ENCODE measurements at places on chromosomes 5 and 9.
A peak's percentile ranks its signal among the peaks of the same experiment; 100 is the strongest.

GRCh38 chr5:10339958-10340357 lies 13.5 kb upstream of the MARCHF6 start:
- DNase-seq: no peak

DNA sequence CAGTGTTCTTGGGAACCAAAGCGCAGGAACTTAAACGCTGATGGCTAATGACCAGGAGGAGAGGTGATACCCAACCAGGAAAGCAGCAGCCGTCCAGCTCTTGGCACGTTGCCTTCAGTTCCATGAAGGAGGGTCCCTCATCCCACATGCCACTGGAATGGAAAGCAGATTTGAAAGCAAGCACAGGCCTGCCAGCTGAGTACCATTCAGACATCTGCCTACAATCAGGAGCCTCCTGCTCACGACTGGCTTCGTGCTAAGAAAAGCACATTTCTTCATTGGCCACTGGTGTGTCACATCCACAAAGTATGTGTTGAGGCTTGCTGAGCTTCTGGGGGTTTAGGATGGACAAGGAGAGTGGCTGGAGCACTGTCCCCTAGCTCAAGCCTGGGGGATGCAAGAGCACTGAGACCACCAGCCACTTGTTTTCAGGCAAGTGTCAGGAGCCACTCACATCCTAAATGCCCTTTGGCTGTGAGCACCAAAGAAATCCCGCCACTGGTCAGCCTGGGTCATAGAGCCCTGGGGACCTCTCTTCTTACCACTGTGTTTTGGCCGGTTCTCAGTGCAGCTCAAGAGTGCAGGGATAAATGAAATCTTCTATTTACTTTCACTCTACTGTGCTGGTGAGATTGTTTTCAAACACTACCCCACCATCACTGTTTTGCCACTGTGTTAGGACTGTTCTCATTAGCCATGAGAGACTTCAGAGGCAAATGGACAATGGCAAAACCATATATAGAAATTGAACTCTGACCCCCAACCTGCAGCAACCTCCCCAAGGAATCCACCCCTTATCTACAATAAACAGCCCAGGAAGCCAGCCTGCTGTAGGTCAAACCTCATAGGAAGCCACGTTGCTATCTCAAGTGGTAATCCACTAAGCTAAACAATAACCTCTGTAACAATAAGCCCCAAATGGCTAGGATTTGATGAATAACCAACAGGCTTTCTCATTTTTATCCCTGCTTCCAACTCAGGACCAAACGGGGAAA lies 58.3 kb downstream of the MTX3 start:
- DNase-seq: no peak

- no peak for DNase-seq
These were observed 44.0 kb upstream of the ZNF354A start for GRCh38 chr5:178774446-178774845.

- no peak for DNase-seq
These were observed 37.6 kb downstream of the SYK start for GRCh38 chr9:90839183-90839728.

- no peak for DNase-seq
These were observed 58.6 kb downstream of the SLIT3 start for GRCh38 chr5:169242175-169242848.

DNA sequence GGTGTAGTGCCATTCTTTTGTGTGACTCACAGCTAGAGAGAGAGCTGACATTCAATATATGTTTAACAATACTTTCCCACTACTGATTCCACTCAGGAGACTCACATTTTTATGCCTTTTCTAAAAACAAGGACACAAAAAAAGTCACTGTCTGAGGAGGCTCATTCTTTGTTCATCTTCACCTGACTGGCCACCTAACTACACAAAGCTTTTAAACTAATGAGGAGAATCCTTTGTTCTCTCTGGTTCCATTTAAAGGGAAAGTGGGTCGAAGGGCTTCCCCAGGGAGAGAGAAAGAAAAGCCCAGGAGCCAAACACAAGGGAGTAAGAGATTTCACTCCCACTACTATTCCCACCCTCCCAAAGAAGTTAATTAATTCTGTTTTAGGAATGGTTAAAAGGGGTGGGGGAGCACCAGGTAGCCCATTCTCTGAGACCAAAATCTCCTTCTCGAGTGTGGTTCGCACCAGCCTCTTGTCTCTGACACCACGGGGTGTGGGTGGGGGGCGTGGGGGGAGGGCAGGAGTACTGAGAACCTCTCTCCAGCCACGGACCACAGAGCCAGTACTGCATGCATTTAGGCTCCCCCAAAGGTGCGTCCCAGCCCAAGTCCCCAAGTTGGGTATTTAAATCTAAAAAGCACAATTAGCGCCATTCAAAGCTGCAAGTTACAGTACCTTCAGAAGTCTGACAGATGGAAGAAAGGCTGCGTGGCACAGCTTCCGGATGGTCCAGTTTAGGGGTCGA lies 747 bp downstream of the TRPM3 start:
- DNase-seq: peak; percentile 57

DNA sequence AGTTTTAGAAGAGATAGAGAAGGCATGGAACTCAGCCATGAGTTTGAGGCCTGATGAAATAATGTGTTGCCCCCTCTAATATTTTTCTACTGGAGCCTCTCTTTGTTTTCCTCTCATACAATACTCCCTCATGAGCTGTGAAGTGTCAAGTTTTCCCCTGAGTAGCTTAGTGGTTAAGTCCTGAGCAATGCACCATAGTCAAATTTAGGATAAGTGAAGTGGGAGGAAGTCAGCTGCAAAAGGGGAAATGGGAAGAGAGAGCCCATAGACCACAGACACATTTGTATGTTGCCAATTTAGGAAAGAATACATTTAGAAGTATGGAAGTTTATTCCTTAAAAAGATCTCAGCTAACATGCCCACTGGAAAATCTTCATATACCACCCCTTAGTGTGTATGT lies 171.5 kb upstream of the NREP start:
- DNase-seq: no peak

DNA sequence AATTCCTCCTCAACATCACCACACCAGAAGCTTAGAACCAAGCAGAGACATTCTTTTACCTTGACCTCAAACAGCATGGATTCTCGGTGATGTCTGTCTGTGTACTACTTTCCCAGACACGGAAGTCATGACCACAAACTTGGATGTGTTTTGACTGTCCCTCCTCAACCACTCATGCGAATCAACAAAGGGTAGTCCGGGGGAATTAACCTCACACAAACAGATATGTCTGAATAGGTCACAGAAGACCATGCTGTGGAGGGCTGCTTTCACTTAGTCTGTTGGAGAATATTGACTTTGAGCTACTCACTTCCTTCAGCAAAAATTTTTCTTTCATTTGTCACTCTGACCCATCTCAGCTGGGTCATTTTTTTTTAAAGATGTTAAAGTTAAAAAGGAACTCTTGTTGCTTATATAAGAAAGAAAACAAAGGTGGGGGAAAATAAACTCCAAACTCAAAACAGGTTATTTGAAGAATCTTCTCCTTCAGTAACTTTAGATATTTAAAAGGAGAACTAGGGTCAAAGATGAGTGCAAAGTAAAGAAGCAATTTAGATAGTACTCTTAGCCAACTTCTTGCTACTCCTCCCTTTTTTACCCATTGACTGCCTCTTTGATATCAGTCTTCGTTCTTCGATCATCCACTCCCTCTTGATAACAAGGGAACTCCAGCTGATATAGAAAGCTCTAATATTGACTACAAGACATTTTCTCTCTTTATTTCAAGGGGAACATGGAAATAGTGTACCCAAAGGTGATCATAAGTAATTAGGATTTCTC lies 343.4 kb upstream of the CDH6 start:
- DNase-seq: no peak

DNA sequence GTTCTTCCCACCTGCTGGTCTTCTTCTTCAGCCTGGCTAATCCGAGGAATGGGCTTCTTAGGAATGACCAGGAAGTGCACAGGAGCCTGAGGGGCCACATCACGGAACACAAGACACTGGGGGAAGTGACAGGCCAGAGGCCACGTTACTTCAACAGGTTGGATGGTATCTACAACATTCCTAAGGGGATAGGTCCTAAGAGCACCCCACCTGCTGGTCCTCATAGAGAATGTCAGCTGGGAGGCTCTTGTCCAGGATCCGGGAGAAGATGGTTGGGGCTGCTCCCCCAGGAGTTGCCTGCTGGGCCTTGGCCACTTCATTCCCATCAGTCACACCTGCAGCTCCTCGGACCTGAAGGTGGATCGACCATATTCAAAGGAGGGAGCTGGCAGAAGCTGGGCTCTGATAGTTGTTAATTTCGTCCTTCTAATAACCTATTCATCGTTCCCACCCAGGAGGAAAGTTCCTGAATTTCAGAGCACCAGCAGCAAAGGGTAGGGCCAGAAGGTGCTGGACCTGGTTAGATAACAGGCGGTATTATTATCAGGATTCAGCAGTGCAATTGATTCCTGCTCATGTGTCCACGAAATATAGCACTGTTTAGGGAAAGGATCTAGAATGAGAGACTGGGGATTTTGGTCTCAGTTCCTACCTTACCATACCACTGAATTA lies 1.3 kb downstream of the HINT2 start:
- DNase-seq: no peak

GRCh38 chr5:38830521-38831051 lies 15.2 kb upstream of the OSMR start:
- DNase-seq: no peak

DNA sequence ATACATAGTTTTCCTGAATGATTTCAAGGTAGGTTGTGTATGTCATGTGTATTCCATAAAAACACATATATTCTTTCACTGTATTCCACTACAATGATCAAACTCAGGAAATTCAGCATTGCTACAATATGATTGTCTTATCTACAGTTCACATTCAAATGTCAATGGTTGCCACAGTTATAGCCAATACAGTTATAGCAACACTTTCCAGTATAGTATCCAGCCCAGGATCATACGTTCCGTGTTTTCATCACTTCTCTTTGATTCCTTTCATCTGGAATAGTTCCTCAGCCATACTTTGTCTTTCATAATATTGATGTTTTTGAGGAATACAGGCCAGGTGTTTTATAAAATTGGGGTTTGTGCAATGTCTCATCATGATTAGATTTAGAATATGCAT lies 9.5 kb downstream of the OR2S2 start:
- no peak for DNase-seq

- DNase-seq: no peak
These were observed 111.1 kb upstream of the S1PR3 start for GRCh38 chr9:88880199-88880598.

DNA sequence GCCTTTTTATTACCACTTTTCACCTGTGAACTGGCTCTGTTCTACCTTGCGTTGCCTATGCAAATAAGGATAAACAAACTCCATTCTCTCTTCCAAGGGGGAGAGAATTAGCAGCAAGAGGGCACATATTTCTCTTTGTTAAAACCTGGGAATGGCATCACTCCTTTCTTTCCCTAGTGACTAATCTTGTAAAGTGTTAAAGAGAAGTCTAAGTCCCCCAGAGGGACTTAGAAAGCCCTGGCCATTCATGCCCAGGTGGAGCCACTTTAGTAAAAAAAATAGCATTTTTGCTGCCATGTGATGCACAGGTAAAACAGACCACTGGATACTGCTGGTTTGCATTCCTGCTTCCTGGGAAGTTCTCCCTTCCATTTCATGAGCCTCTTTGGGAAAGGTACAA lies 148.4 kb downstream of the MAN2A1 start:
- DNase-seq: peak; percentile 43

- DNase-seq: no peak
These were observed 78.2 kb downstream of the GTF3C4 start for GRCh38 chr9:132748450-132748849.

GRCh38 chr9:32384002-32384363 lies 460 bp upstream of the ACO1 start:
- DNase-seq: no peak

DNA sequence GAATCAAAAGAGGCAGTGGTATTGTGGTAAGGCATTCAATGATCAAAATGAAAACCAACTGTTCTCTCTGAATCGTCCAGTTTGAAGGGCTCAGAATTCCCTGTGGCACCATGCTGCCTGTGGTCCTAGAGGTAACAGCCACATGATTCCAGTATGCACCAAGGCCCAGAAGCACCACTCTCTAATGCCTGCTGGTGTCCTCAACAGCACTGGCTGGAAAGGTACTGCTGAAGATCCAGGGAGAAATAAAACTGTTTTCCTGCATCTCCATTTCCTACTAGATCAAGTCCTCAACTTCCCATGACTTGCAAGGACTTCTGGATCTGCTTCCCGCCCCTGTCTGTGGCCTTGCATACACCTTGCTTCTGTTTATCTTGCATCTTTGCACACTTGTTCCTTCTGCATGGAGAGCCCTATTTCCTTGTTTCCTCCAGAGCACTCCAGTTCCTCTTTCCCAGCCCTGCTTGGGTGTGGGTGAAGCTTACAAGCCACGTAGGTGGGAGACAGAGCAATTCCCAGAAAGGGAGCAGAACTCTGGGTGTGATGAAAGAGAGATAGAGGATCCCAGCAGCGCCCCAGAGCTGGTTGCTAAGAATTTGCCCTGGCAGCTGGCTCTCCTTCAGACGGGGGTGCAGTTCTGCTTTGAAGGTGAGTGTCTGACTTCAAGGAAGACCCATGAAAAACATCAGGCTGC lies 41.0 kb upstream of the EQTN start:
- no peak for DNase-seq

- no peak for DNase-seq
These were observed 594 bp downstream of the ANKRD18A start for GRCh38 chr9:38619556-38620447.

Data from NT2/D1 (cell line).